ENCODE measurements at places on chromosomes 3 and 15.

GRCh38 chr3:94548581-94549316 is 485.9 kb downstream of the NSUN3 start:
- DNase-seq = no peak

DNA sequence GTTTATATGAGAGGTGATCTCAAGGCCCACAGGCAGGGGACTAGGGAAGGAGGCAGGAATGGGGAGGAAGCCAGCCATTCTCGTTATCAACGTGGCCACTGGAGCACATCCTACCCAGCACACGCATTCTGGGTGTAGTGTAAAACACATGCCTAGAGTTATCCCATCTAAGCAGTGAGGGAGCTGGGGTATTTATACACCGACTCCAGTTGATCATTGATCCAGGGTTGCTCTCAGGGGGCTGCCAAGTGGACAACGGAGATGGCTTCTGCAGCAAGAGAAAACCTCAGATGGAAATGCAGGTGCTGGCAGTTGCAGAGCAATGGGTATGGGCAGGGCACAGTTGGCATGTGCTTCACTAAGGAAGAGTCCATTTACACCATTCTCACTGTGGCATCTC is 30.4 kb upstream of the SYNM start:
- DNase-seq = no peak

- DNase-seq = peak; percentile 83
Measured at GRCh38 chr3:71684757-71685386, 40.3 kb downstream of the EIF4E3 start.

GRCh38 chr3:187942658-187943241 is 197.5 kb upstream of the BCL6 start:
- no peak for DNase-seq

GRCh38 chr3:124582621-124583395 is 147.4 kb upstream of the UMPS start:
- no peak for DNase-seq
